Activated CD4-positive, alpha-beta T cell treated with anti-CD3 and anti-CD28 coated beads, Interleukin-2, amount 10 ng/mL, durations not matched to agents 7 days and 5 days (primary cell): ENCODE measurements at places on chromosomes 4 and X. TPM values are rescaled to one million over a fixed set of nuclear protein-coding genes. Genes with fewer than 3 reads are reported as not detected.

The TECRL gene
- total RNA-seq, result not detected

DNA sequence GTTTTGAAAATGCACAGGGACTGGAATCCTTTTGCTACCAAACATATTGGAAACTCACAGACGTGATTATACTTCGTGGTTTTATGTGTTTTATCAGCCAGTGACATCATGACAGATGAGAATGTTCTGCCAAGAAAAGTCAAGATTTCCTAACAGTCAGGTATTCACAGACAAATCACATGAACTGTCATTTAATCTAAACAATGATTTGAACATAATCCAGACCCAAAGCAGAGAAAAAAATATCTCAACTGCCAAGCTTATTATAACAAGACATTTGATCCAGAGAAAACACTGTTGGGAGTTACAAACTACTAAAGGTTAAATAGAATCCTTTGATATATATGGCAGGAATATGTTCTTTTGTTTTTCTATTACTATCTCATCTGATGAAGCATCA lies 635.9 kb upstream of the FRG1 start:
- H3K36me3 ChIP-seq, result no peaks in the 10 kb centered on the region
- no peak overlapping the region for H3K4me3 ChIP-seq
- H3K27me3 ChIP-seq, result no peaks in the 10 kb centered on the region
- DNase-seq, result no peak

DNA sequence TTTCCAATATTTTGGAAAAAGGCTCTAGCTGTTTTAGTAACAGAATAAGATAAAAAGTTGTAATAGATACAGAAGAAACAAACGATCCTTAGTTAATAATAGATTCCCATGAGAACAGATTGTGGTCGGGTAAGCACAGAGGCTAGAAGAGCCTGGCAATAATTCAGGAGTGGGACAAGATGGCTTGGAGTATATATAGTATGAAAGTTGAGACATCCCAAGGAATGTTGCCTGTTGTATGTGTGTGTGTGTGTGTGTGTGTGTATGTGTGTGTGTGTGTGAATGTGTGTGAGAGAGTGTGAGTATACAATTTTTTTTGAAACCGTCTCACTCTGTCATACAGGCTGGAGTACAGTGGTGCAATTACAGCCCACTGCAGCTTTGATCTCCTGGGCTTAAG lies 150.7 kb downstream of the PDGFC start:
- no peak for DNase-seq
- no peaks in the 10 kb centered on the region for H3K27me3 ChIP-seq
- H3K27ac ChIP-seq, result no peak overlapping the region
- no peaks in the 10 kb centered on the region for H3K4me1 ChIP-seq
- H3K36me3 ChIP-seq, result no peaks in the 10 kb centered on the region

GRCh38 chr4:181030961-181031360 lies 1212.2 kb upstream of the TENM3 start:
- no peak for DNase-seq
- H3K27ac ChIP-seq, result no peak overlapping the region
- H3K27me3 ChIP-seq, result no peaks in the 10 kb centered on the region
- H3K36me3 ChIP-seq, result no peaks in the 10 kb centered on the region

DNA sequence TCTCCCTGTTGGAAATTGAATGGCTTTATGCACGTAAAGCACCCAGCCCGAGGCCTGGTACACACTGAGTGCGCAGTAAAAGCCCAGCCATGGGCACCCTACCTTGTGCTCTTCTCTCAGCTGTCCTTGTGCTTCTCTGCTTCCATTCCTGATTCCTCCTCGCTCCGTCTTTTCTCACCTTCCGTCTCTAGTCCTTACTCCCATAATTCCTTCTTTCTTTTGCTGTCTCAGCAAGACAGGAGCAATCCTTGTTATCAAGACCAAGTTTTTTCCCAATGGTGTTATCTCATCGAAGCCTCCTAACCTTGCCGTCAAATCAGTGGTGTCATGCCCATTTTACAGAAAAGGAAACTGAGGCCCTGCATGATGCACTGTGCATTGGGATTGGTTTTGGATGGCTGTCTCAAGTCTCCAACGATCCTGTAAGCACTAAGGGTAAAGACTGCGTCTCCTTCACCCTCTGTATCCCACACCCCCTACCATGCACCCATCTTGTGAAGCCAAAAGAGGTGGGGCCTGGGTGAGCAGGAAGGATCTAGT lies 30.1 kb downstream of the CYTL1 start:
- no peak overlapping the region for H3K27ac ChIP-seq
- no peak for DNase-seq
- H3K4me1 ChIP-seq, result no peaks in the 10 kb centered on the region
- no peaks in the 10 kb centered on the region for H3K36me3 ChIP-seq
- H3K27me3 ChIP-seq, result no peaks in the 10 kb centered on the region

The SYP gene
- total RNA-seq, result 2.5 TPM

The ZDHHC9 gene
- 4.1 TPM for total RNA-seq

- H3K27me3 ChIP-seq, result no peaks in the 10 kb centered on the region
- DNase-seq, result no peak
- no peaks in the 10 kb centered on the region for H3K36me3 ChIP-seq
- H3K27ac ChIP-seq, result peak overlapping the region; percentile 91
These were observed 181.9 kb downstream of the AFAP1 start for GRCh38 chr4:7757501-7758471.

- DNase-seq, result no peak
- H3K27ac ChIP-seq, result no peak overlapping the region
- H3K4me3 ChIP-seq, result no peak overlapping the region
These were observed 831.5 kb downstream of the STIM2 start for GRCh38 chr4:27692158-27692557.

- no peak overlapping the region for H3K27ac ChIP-seq
- no peak for DNase-seq
- no peaks in the 10 kb centered on the region for H3K27me3 ChIP-seq
- H3K36me3 ChIP-seq, result no peaks in the 10 kb centered on the region
- no peak overlapping the region for H3K4me3 ChIP-seq
These were observed 134.3 kb upstream of the DCAF12L2 start for GRCh38 chrX:126300401-126300800.

GRCh38 chrX:20032201-20032600 lies 41.3 kb upstream of the BCLAF3 start:
- no peak for DNase-seq
- H3K27ac ChIP-seq, result no peak overlapping the region
- H3K4me1 ChIP-seq, result peaks cover 13% of the 10 kb centered on the region
- no peaks in the 10 kb centered on the region for H3K27me3 ChIP-seq

The ARSJ gene
- not detected for total RNA-seq

DNA sequence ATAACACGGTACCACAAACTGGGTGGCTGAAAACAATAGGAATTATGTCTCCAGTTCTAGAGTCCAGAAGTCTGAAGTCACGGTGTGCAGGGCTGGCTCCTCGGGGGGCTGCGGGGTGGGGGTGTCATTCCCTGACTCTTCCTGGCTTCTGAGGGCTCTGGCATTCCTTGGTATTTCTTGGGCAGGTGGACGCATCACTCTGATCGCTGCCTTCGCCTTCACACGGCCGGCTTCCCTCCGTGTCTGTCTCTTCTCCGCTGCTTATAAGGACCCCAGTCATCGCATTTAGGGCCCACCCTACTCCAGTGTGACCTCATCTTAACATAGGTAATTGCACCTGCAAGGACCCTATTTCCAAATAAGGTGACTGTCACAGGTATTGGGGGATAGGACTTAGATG lies 134.6 kb downstream of the CPZ start:
- no peaks in the 10 kb centered on the region for H3K27me3 ChIP-seq
- peak; percentile 0 for DNase-seq
- peaks cover 1% of the 10 kb centered on the region for H3K4me1 ChIP-seq
- no peak overlapping the region for H3K4me3 ChIP-seq
- no peaks in the 10 kb centered on the region for H3K36me3 ChIP-seq
- no peak overlapping the region for H3K27ac ChIP-seq

DNA sequence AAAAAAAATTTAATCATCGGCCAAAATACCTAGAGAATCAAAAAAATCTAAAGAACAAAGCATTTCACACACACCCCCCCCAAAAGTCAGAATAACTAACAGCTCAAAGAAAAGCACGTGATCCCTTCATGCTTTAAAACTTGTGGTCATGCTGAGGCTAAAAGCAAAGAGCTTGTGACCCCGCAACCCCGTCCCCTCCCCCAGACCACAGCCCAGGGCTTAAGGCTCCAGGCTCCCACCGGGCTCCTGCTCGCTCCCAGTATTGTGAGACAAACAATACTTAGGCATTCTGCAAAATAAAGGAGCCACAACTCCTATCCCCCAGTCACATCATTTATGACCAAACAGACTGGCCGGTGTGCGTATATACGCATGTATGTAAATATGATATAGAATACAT lies 62.1 kb upstream of the CCDC160 start:
- DNase-seq, result no peak
- peaks cover 8% of the 10 kb centered on the region for H3K27me3 ChIP-seq
- no peak overlapping the region for H3K27ac ChIP-seq
- peaks cover 27% of the 10 kb centered on the region for H3K4me1 ChIP-seq
- H3K36me3 ChIP-seq, result peaks cover 20% of the 10 kb centered on the region
- no peak overlapping the region for H3K4me3 ChIP-seq

- no peaks in the 10 kb centered on the region for H3K36me3 ChIP-seq
- DNase-seq, result no peak
- H3K27me3 ChIP-seq, result no peaks in the 10 kb centered on the region
- H3K4me1 ChIP-seq, result peaks cover 7% of the 10 kb centered on the region
- H3K27ac ChIP-seq, result no peak overlapping the region
- H3K4me3 ChIP-seq, result no peak overlapping the region
These were observed 19.3 kb upstream of the SLC9A7 start for GRCh38 chrX:46777971-46778810.

- H3K36me3 ChIP-seq, result no peaks in the 10 kb centered on the region
- H3K27ac ChIP-seq, result no peak overlapping the region
These were observed 704.9 kb upstream of the PABPC4L start for GRCh38 chr4:134906404-134907023.

- no peaks in the 10 kb centered on the region for H3K27me3 ChIP-seq
- H3K4me1 ChIP-seq, result peaks cover 72% of the 10 kb centered on the region
- no peak for DNase-seq
These were observed 21.9 kb downstream of the SH3BP2 start for GRCh38 chr4:2814627-2815270.

The STARD8 gene
- total RNA-seq, result 0.20 TPM

The UXT gene
- total RNA-seq, result 187 TPM

The STATH gene
- total RNA-seq, result not detected

DNA sequence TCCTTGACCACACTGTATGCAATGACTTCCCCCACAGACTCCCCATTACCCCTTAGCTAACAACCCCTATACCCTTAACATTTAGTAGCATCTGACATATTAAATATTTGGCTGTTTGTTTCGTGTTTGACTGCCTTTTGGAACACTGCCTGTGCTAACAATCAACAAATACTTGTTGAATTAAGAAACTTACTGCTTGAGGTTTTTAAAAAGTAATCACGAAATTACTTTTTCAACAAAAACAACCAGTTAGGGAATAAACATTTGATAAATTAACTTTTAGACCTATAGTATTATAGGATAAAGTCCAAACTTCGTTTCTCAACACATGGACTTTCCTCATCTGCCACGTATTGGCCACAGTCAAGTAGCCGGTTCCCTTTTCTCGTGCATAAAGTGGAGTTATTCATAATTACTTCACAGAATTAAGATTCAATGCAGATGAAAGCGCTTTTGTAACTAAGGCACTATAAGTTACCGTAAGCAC lies 555 bp upstream of the ELMOD2 start:
- peaks cover 2% of the 10 kb centered on the region for H3K27me3 ChIP-seq
- H3K4me3 ChIP-seq, result peak overlapping the region; percentile 87
- peaks cover 23% of the 10 kb centered on the region for H3K4me1 ChIP-seq
- no peak overlapping the region for H3K27ac ChIP-seq

The KLF8 gene
- total RNA-seq, result 15.2 TPM

The ZAR1 gene
- total RNA-seq, result not detected

GRCh38 chrX:52995987-52996331 lies 37.6 kb upstream of the FAM156A start:
- H3K27me3 ChIP-seq, result no peaks in the 10 kb centered on the region
- no peak for DNase-seq
- no peaks in the 10 kb centered on the region for H3K36me3 ChIP-seq
- H3K4me3 ChIP-seq, result peak overlapping the region; percentile 82
- H3K4me1 ChIP-seq, result peaks cover 27% of the 10 kb centered on the region
- peak overlapping the region; percentile 98 for H3K27ac ChIP-seq

DNA sequence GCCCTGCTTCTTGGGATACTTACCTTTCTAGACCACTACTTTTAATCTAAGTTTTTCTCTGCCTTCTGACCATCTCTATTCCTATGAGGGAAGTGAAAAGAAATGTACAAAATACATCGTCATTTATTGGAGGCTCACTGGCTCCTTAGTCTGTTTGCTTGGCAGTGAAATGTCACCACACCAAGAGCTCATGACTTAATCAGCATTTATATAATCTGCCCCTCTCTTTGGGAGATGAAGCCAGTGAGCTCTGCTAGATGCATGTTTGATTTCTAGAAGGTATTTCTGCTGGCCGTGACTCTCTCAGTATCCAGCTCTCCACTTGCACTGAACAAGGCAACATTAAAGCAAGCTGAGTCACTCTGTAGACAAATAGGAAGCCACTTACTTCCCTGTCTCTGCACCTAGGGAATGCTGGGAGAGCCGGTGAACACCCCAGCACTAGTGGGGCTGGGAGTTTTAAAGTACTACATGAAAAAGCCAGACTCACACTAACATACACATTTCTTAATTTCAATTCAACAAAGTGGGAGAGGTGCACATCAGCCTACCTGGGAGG lies 79.1 kb downstream of the MID1IP1 start:
- H3K36me3 ChIP-seq, result no peaks in the 10 kb centered on the region
- peak overlapping the region; percentile 79 for H3K27ac ChIP-seq
- no peaks in the 10 kb centered on the region for H3K27me3 ChIP-seq
- H3K4me3 ChIP-seq, result no peak overlapping the region

DNA sequence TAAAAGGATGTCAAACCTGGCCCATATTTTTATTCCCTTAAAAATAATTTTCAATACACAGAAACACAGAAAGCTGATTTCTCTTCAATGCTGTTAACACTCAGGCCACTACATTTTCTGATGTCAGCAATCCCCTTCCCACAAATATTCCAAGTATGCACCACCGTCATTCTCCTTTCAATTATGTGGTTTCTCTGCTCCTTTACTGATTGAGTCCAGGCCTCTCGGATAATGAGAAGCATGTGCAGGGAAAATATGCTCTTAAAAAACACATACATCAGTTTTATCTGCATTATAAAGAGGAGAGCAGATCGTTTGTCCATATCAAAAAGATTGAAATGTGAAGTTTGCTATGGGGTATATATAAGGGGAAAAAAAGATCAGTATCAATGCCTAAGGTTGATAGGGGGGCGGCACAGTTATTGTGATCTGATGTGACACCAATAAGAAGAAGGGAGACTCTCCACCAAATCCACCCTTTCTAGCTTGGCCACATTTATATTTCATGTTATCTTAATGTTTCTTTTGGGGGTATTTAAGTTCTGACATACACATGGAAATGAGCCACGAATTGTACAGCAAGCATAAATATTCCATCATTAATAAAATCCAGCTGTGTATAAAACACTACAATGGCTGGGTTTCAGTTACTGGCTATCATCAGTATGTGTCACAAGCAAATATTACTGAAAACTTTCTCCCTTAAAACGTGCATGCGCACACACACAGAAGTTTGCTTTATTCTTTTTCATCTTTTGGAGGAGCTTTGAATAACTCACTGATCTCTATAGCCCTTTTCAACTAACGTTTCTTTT lies 6.4 kb downstream of the AMOT start:
- no peaks in the 10 kb centered on the region for H3K27me3 ChIP-seq
- H3K36me3 ChIP-seq, result no peaks in the 10 kb centered on the region
- H3K4me3 ChIP-seq, result no peak overlapping the region
- H3K4me1 ChIP-seq, result no peaks in the 10 kb centered on the region

The SMIM10L2A gene
- 0.60 TPM for total RNA-seq

- no peak for DNase-seq
- H3K4me1 ChIP-seq, result peaks cover 65% of the 10 kb centered on the region
- peaks cover 17% of the 10 kb centered on the region for H3K36me3 ChIP-seq
- no peak overlapping the region for H3K27ac ChIP-seq
These were observed 5.6 kb downstream of the GAK start for GRCh38 chr4:926538-926937.

The TLR1 gene
- 19.5 TPM for total RNA-seq
